ENCODE measurements at places on chromosomes 7 and 10. TPM values are rescaled to one million over a fixed set of nuclear protein-coding genes. Genes with fewer than 3 reads are reported as not detected.

Gene ADIRF
- polyA plus RNA-seq: not detected

Gene SKAP2
- polyA plus RNA-seq: 3.1 TPM

DNA sequence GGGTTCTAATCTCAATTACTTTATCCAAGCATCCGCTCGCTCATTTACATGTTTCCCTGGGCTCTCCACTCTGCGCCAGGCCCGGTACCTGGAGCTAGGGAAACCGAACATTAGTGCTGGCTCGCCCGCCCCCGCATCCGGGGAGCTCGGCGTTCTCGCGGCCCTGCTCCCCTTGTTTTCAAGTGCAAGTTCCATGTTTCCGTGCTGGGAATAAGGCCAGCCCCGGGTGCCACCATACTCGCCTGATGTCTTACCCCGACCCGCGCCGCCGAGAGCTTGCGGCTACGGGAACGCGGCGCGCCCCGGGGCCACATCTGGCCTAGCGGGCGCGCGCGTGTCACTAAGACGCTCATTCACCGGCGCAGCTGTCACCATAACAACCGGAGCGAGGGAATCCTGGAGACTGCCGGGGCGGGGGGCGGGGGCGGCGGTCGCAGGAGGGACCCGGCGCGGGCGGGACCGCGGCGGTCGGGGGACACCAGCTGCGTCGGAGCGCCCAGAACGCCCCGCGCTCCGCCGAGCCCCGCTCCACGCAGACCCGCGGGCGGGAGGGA is at the start of gene NEURL1:
Gene NEURL1, plus strand, starts transcription at position 344 of the 554 bp plus-strand sequence. CDS start 683 bp downstream, outside the sequence.
- DNase-seq: peak; percentile 47

DNA sequence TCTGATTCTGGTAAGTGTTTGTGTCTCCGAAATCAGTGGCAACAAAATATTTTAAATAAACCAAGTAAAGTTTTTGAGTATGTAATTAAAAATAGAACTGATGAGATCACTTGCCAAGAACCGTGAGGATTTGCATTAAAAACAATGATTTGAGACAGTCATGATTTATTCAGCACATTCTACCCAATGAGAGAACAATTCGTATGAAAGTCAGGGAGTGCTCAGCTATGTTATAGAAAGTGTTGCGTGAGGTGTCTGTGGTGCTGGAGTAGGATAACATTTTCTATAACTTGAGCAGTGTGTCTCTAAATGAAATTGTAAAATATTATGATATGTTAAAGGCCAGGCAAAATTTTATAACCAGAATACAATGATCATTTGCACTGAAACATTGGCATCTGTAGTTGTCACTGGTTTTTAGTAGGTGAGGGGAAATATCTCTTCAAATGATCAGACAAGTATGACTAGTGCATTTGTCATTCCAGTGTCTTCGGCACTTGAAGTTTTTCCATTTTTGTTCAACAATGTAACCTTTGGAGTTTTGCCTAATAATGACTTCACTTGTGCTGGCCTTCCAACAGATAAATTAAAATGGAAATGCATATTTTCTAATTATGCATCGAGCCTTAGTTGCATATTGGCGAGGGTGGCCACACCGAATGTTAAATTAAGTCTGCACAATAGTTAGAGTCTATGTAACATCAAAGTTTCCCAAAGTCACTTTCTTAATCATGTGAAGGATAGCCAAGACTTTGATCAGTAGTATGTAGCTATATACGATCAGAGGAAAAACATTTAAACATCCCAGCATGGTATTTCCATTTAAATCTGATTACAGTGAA is 335.9 kb downstream of the GFRA1 start:
- DNase-seq: no peak

- DNase-seq: no peak
Observed at GRCh38 chr7:148866362-148866761, 17.7 kb downstream of the EZH2 start.

- DNase-seq: no peak
Observed at GRCh38 chr10:131785121-131785460, 115.7 kb upstream of the PPP2R2D start.
